Stimulated activated CD8-positive, alpha-beta memory T cell treated with anti-CD3 and anti-CD28 coated beads, Interleukin-4, amount 100 ng/mL, for 4 hours (primary cell): ENCODE measurements at places on chromosomes 7 and 10.

- no peak for DNase-seq
Observed at GRCh38 chr7:88090671-88091070, 129.2 kb downstream of the SRI start.

DNA sequence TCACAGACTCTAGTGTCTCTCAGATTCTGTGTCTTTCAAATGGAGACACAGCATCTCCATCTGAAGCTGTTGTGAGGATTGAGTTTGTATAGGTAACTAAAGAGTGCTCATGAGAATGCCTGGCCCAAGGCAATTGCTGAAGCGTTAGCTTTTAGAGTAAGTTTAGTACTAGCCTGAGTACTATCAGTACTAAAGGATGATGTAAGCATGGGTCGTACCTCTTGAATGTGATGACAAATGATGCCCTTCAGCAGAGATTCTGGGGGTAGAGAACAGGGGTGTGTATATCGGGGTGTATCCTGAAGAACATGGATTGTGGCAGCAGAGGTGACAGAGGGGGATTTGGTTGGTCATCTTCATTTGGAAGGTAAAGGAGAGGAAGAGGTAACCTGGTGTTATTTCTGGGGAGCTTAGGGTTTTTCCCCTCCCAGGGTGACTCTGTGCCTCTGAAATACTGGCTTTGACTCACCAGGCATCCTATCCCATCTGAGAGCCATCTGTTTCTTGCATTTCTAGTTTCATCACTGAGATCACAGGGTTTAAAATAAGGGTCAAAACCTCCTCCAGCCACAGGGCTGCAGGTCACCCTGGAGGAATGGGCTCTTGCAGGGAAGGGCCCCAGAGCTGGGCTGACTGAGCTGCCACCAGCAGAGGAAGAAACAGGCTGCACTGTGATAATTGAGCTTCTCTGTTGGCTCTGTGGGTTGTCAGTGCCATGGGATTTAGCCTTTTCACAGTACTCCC lies 756.0 kb downstream of the KCNMA1 start:
- DNase-seq = no peak

DNA sequence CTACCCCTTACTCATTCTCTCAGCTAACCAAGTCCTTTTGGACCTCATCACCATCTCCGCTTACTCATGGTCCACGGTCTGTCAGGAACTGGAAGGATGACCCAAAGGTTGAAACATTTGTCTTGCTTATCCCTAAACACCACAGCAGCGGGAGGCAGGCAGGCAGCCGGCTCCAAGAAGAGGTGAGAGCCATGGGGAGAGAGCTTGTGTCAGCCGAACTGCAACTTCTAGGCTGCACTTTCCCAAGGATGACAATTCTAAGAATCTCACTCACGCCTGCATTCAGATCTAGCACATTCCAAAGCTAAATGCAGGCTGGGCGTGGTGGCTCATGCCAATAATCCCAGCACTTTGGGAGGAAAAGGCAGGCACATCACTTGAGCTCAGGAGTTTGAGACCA lies 86.0 kb downstream of the SPDYE5 start:
- no peak for DNase-seq

DNA sequence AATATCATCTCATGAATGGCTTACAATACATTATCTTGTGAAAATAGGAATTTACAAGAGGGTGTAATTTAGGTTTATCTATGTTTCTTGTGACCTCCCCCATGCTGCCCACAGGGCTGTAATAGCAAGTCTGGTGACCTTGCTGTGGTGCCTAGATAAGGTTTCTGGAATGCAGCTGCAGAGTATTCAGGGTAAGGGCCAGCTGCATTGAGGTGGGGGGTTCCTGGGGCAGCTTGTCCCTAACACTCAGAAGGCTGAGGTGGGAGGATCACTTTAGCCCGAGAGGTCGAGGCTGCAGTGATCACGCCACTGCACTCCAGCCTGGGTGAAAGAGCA lies 5.3 kb upstream of the DHTKD1 start:
- no peak for DNase-seq
